ENCODE measurements at places on chromosomes 12 and 14.

DNA sequence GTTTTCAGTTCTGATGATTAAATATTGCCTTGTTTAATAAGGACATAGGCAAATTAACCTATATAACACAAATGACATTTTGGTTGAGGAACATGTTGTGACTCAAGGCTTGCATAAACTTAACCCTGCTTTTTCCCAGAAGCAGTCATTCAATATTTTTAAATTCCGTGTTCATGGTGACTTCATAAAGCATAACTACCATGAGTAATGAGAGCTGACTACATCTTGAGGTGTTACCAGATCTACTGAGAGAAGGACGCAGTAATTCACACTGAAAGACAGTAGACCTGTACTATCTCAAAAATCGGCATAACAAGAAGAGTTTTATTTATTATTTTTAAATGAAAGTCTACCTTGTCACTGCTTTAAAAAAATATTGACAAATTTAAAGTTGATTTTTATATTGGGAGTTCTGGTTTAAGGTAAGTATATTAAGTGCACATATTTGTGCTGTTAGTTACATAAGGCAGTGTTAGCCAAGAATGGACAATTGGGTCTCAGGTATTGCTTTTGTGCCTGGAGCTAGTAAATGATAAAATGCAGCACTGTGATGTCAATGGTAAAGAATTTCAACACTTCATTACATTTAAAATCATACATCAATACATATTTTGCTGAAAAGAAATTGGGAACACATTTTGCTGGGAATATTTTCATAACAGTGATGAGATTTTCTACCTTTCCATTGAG is 1198.5 kb downstream of the FSCB start:
- no peak for DNase-seq

- no peak for DNase-seq
Measured at GRCh38 chr14:102699416-102700110, 77.7 kb upstream of the TRAF3 start.

DNA sequence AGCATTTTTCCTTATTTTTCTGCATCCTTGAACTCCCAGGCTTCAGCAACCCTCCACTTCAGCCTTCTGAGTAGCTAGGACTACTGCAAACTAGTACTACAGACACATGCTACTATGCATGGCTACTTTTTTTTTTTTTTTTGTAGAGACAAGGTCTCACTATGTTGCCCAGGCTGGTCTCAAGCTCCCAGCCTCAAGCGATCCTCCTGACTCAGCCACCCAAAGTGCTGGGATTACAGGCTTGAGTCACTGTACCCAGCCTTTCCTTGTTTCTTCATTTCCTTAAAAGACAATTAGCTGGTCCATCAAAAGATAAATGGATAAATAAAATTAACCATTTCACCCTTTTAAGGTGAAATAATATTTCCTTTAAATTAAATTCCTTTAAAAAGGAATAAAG is 205.8 kb downstream of the SPTSSA start:
- no peak for DNase-seq

GRCh38 chr12:91182636-91183455 is at the start of gene DCN:
Gene DCN, minus strand, starts transcription at chr12:91182817. Its CDS starts 4,265 bp downstream, at chr12:91178552.
- DNase-seq, result no peak

- DNase-seq, result no peak
Measured at GRCh38 chr12:53538209-53538689, 31.0 kb upstream of the NPFF start.

- DNase-seq, result no peak
Measured at GRCh38 chr12:104475271-104475670, 18.5 kb downstream of the CHST11 start.

DNA sequence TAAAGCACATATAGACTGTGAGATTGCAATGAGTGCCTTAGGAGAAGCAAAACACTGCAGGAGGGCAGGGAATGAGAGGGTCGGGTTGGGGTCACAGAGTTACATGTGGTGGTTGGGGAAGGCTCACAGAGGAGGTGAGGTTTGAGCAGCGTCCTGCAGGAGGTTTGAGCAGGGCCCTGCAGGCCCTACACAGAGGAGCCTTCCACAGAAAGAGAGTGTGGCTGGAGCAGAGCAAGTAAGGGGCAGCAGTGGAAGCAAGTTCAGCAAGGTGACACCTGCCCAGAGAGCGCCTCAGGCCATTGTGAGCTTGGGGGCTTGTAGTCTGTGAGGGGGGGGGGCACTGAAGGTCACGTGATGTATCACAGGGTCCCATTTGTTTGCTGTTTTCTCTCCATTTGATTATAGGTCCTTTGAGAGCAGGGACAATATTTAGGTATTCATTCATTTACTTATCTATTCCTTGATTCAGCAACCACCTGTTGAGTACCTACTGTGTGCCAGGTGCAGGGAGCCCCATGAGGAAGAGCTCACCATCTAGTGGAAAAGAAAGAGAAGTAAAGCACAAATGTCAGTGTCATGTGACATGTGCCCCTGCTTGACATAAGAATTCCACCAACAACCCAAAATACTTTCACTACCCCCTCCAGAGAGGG is 56.6 kb downstream of the GALNT16 start:
- no peak for DNase-seq

DNA sequence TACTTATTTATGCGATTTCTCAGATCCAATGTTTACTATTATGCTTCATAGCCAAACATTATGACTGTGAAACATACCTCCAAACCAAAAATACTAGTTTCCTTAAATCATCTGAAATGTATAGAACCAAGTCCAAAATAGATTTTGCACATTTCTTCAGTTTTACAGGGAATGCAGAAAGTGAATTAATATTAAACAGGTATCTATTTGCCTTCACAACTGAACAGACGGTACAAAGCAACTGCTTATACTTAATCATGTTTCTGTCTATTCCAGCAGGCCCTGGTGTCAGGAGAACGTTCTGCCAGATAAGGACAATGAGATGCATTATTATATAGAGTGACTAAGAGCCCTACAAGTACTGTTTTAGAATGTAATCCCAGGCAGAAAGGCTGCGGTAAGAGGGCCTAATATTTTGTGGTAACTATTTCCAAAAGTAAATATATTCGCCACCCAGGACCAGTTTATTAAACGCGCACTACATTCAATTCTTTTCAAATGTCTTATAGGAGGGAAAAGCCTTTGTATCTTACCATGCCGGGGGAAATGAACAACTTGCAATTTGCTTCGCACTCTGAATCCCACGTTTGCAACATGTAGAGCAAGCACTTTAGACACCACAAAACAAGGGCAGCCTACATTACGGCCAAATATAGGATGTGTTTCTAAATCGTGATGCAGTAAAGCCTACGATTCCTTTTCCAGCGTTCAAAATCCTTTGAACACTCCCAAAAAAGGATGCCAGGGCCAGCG is 1.5 kb downstream of the CORO1C start:
- peak; percentile 58 for DNase-seq

DNA sequence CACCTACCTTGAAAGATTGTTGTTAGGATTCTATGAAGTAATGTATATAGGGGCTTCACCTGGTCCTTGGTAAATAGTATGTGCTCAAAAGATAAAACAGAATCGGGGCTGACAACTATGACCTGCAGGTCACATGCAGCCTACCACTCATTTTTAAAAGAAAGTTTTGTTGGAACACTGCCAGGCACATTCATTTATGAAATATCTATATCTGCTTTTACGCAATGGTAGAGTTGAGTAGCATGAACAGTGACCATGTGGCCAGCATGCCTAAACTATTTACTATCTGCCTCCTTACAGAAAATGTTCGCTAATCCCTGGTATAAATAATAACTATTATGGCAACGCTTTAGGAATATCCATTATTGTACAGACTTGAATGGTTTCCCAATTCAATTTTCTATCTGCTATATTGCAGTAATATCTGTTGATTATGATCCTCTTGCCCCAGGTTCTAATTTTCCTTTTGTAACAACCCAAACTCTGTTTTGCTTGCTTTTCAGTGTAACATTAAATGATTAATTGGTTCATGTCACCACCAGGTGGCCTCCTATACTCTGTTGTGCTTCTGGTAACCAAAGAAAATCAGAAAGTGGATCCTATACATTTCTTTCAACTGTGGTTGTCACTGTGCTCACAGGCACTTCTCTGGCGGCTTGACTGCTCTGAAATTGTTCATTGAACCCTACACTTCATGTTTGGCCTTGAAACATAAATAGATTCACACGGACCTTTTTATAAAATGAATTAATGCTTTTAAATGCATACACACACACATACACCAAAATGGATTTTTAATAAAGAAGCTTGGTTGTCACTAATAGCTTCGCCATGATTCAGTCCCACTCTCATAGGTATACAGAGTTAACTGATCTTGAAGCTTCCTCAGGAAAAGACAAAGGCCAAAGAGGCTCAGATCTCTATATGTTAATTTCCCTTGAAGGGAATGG is 227.7 kb upstream of the NPAS3 start:
- no peak for DNase-seq

Measured in RCC 7860 (cell line).